C1 segment of cervical spinal cord (tissue), 14 donors: ENCODE measurements at places on chromosomes 1 and 21.

DNA sequence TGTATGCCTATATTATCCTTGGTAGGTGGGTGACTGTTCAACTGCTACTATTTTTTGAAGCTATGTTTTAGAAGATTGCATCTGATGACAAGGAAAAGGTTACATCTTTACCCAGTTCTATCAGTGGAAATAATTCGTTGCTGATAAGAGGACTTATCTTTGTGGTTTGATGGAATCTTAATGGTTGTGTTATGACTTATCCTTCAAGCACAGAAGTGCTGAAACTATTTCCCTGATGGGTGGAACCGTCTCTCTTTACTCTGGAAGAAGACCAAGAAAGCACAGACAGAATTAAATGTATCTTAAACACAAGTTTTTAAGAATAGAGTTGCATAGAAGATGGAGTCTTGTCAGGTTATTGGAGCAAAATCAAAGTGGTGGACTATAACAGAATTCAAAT is 437.7 kb upstream of the KAZN start:
- no peak for DNase-seq

- no peak for DNase-seq
Measured at GRCh38 chr1:87403061-87403820, 74.6 kb downstream of the LMO4 start.

DNA sequence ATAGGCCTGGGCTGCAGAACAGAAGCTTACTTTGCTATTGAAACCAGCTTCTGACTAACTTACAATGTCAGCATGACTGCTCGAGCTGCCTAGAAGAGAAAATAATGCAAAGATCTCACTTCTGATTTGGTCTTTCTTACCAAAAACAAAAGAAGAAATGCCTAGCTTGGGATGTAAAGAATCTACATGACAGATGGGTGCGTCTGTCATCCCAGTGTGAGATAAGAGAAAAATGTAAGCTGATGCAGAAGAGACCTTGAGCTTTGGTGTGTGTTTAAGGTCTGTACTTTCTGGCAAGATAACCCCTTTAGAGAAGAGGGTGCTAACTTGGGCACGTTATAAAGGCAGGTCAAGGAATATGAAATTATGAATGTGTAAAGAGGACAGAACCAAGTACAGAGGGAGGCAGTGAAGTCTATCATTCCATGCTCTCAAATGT is 3.6 kb downstream of the FAM20B start:
- DNase-seq = no peak

- no peak for DNase-seq
Measured at GRCh38 chr21:24220446-24220845, 1386.8 kb downstream of the MRPL39 start.

- no peak for DNase-seq
Measured at GRCh38 chr1:167805041-167805556, 83.3 kb downstream of the MPZL1 start.

- DNase-seq = no peak
Measured at GRCh38 chr1:76006234-76006633, 68.3 kb upstream of the ST6GALNAC3 start.

- no peak for DNase-seq
Measured at GRCh38 chr1:38039331-38040088, 7.1 kb downstream of the POU3F1 start.

DNA sequence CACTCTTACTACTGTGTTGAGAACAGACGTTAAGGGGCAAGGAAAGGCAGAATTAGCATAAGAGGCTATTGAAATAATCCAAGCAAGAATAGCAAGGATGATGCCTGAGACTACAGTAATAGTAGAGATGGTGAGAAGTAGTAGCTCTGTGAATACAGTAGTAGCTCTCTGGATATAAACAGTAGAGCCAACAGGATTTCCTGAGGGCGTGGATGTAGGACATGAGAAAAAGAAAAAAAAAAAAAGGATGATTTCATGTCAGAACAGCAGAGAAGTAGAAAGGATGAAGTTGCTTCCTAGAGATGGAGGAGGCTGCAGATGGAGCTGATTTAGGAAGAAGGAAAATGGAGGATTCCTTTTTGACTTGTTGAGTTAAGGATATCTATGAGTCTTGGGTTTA is 112.3 kb downstream of the OMA1 start:
- DNase-seq = no peak

DNA sequence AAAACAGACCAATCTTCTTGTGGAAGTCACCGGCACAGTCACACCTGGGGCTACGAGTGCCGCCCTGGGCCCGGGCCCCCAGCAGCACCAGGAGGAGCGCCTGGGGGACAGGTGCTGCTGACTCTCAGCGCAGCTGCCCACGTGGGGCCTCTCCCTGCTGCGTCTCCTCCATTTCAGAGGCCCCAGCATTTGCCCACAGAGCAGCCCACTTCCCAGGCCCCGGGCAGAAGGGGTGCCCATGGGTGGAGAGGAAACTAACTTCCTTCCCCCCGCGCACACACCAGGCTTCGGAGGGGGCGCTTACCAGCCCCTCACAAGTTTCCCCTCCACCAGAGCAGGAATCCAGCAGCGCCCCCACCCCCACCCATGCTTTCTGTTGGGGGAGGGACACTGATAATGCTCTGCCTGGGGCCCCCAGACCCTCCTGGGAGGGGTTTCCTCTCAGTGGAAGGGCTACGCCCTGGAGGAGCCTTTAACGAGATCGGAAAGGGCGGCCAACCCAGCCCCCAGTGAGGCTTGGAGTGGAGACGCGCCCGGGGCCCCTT is 440 bp downstream of the TNFRSF25 start:
- no peak for DNase-seq

DNA sequence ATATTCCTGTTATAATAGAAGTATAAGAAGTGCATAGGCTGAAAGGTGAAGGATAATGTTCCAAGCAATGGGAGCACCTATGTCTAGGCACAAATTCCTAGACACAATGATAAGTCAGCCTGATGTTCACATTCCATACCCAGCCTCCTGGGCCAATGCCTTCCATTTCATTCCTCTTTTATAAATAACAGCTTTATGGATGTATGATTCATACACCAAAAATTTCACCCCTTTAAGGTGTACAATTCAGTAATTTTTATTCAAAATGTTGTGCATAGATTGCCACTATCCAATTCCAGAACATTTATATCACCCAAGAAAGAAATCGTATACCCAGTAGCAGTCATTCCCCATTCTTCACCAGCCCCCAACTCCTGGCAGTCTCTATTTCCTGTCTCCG is 118.8 kb downstream of the BRINP2 start:
- no peak for DNase-seq

DNA sequence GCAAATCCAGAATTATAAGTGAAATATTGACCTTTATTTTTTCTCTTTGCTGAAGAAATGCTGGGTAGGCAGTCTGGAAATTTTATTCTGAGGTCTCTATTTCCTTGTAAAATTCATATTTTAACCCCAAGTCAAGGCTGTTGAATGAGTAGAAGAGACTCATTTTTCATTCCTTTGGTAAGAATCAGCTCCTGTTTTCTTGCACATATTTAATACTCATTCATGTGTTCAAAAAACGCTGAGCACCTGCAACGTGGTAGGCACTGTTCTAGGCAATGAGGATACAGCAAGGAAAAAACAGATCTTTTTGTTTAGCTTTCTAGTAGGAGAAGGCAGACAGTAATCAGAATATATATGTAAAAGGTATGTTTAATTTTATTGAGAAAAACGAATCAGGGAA is 1.5 kb downstream of the PRKAA2 start:
- DNase-seq = no peak

DNA sequence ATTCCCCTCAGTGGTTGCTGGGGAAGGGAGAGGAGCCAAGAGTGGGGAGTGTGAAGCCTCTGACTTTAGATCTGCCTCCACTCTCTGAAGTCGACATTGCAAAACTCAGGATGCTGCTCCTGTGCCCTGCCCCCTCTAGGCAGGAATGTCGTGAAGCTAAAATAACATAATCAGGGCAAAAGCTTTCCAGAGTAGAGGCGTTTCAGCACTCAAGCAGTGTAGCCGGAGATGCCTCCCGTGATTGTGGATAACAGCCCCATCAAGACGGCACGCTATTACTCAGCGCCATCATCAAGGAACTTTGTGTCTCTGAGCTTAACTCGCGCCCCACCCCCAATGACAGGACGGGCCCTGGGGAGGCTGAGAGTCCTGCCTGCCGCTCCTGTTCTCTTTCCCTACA is 60.0 kb downstream of the FBXO2 start:
- no peak for DNase-seq

DNA sequence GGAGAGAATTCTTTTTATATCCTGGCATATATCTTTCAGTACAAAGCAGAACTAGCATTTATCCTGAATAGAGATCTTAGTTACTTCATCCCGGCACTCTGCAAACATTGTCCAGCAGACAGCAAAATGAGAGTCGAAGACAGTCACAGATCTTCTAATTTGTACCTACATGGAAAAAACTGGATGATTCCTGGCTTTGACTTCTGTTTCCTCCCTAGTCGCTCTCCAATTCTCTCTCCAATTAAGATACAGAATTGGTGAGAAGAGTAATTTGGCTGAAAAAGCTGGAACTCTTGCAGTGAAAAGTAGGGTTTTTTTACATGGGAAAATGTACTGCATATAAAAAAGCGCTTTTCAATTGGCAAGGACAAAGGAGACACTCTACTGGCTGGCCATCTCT is 151.1 kb upstream of the C8B start:
- no peak for DNase-seq

DNA sequence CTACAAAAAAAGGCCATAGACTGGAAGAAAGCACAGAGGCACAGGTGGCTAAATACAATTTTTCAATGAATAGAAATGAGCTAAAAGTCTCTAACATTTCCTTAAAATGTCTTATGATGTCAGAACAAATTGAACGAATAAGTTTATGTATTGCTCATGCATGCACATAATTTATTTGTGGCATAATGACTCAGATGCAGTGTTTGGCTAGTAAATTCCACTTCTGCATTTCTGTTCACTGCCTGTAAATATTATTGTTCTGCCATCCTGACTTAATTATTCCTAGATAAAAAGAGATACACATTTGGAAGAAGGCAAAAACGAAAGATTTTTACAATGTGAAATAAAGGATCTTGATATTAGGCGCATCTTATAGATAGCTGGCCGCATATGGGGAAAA is 26.6 kb upstream of the EXO1 start:
- DNase-seq = no peak

DNA sequence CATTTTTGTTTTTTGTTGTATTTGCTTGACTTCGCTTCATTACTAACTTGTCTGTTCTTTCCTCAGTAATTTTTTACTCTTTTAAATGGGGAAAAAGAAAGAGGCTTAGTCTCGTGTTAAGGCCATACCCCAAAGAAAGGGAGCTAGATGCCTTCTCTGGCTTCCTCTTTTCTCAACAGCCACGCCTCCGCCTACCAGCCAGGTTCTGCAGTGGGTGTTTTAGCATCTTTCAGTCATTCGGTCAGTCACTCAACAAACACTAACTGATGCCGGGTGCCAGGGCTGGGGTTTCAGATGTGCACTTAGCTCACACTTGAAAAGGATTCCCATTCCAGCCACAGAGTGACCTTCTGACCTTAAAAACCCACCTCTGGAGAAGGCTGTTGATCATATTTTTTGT is 46.3 kb upstream of the VAV3 start:
- DNase-seq = no peak

GRCh38 chr1:177023249-177023648 is 141.3 kb downstream of the ASTN1 start:
- no peak for DNase-seq

DNA sequence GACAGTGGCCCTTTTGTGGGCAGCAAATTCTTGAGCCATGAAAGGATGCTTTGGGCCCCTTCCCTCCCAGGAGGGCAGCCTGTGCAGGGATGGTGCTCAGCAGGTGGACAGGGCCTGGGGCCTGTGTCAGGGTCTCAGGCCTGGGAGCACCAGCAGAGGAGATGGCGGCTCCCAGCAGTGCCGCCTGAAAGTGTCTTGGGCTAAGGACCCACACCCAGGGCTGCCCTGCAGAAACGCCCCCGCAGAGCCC is 23.9 kb downstream of the FTCD start:
- no peak for DNase-seq

DNA sequence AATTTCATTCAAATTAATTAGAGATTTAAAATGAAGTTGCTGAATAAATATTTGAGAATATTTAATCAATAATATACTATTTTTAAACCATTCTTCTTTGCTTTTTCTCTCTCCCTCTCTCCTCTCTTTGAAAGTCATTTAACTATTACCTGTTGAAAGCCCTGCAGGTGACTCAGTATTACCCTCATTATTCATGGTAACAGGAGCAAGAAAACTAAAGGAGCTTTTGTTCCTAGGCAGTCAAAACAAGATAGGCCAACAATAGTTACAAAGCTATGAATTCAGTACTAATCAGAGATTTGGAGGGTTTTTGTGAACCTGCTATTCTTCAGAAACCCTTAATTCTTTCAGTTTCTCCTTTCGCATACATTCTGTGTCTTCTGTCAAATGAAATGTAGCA is 721.3 kb upstream of the NCAM2 start:
- DNase-seq = no peak

DNA sequence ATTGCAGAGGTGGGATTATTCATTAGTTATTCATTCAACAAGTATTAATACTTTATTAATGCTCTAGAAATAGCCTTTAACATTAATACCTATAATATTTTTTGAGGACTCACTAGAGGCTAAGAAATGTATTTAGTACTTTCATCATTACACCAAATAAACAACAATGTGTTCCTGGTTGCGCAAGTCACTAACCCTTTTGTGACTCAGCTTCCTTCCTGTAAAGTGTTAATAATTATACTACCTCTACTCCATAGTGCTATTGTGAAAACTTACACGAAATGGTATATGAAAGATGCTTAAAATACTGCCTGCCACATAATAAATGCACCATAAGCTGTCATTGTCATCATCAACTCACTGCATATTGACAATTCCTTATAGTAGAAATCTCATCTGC is 431.0 kb downstream of the DPYD start:
- no peak for DNase-seq

DNA sequence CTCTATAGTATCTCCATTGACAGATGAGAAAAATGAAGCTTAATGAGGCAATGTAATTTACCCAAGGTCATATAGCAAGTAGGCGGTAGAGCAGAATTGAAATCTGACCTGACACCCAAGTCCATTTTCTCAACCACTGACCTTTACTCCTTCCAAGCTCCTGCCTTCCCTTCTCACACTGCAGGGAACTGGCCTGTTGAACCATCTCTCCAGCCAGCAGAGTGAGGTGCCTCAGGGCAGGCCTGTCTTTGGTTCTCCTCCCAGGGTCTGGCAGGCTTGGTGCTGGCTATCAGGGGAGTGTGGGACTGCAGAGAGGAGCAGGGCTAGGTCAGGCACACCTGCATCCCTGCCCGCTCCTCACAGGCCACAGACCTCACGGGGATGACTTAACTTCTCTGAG is 126.8 kb downstream of the BEND5 start:
- no peak for DNase-seq

- no peak for DNase-seq
Measured at GRCh38 chr21:44702111-44702972, 5.4 kb downstream of the KRTAP10-12 start.

GRCh38 chr1:221527302-221527701 is 214.6 kb downstream of the DUSP10 start:
- no peak for DNase-seq

GRCh38 chr1:238139713-238140112 is 249.0 kb upstream of the ZP4 start:
- no peak for DNase-seq

DNA sequence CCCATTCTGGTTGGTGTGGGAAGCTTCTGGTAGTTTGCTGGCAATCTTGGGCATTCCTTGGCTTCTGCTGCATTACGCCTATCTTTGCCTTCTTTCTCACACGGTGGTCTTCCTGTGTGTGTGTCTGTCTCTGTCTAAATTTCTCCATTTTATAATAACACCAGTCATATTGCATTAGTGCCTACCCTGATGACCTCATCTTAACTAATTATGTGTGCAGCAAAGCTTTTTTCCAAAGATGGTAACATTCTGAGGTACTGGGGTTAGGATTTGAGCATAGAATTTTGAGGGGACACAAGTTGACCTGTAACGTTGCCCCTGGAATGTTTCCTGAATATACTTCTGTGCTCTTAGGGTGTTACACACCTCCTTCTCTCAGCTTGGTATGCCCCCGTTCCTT is 77.1 kb downstream of the DYRK1A start:
- no peak for DNase-seq
